Stimulated activated CD8-positive, alpha-beta memory T cell treated with anti-CD3 and anti-CD28 coated beads, Interleukin-2, amount 100 ng/mL, for 1 hour (primary cell): ENCODE measurements at places on chromosomes 4 and X.

- no peak for DNase-seq
Observed at GRCh38 chrX:13266641-13267345, 53.1 kb downstream of the ATXN3L start.

DNA sequence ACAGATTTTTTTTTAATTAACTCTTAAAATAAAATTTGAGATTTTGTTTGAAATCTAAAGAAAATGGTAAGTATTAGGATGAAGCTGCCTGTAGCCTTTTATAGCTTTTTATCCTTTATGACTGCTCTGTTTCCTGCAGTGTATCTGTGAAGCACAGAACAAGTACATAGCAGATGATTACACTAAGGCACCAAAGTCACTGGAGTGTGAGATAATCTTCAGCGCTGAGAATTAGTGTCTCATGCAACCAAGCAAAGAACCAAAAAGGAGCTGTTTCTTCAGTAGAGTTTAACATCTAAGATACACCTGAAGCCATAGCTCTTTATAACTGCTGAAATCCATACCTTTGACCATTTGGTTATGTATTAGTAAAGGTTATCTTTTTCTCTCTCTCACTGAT is 1989.8 kb upstream of the PCDH10 start:
- no peak for DNase-seq

DNA sequence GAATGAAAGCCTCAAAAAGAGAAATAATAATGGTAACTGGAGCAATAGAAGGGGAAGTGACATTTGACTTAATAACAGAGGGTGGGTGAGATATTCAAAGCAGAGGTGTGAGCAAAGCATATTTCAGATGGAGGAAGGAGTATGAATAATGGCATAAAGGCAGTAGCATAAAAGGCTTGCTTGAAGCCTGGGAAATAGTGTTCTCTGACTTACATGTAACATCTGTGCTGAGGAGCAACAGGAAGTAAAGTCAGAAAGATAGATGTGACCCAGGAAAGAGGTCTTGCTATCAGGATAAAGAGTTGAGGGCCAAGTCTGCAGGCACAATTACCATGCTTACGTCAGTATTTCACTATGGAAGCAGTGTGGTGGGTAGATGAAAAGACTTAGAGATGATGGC is 28.4 kb downstream of the ATP10D start:
- no peak for DNase-seq

GRCh38 chrX:54633641-54634040 is 103.6 kb downstream of the GNL3L start:
- no peak for DNase-seq

GRCh38 chr4:121016611-121017010 is 55.7 kb downstream of the NDNF start:
- DNase-seq = no peak

- DNase-seq = no peak
Observed at GRCh38 chrX:150227321-150227860, 135.7 kb upstream of the MAMLD1 start.

DNA sequence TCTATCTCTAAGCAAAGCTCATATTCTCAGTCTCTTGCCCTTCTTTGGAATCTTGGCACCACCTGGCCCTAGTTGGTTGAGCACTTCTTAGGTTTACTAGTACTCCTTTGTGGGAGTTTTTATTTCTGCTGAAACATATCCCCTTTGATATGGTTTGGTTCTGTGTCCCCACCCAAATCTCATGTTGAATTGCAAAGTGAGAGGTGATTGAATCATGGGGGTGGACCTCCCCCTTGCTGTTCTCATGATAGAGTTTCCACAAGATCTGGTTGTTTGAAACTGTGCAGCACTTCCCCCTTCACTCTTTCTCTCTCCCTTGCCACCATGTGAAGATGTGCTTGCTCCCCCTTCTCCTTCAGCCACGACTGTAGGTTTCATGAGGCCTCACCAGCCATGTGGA is 22.2 kb upstream of the SYNPO2 start:
- DNase-seq = no peak

- DNase-seq = no peak
Observed at GRCh38 chrX:22534643-22535042, 261.9 kb downstream of the CBLL2 start.

DNA sequence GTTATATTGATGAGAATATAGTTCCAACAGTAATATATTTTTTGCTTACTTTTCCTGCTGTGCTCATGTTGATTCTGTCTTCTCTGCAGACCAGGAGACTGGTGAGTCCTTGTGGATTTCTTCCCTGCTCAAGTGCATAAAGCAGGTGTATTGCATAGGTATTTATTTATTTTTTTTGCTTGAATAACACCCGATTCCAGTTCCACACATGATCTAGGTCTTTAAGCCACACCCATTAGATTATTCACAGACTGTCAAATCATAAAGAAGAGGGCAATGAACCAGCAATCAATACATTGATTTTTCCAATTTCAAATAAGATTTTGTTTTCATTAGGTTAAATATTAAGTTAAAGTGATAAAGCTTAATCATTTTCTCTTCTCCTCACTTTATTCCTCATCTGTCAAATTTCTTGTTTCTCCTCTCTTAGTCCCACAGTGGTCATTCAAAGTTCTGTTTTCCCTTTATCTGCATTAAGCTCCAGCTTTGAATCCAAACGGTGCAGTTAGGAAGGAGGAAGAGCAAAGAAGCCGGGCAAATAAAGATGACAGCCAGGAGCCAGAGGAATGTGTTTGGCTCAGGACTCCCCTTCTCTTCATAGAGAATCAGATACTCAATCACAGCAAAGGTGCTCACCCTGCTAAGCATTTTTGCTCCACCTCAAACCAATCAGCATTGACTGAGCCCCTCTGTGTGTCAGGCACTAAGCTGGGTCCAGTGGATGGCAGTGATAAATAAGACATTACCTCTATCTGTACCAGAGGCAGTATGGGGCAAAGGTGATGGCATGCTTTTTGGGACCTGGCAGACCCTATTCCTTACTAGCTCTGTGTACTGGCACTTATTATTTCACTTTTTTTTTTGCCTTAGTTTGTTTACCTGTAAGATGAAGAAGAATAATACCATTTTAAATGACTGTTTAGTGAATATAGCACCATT is at the start of gene ADH1A:
Gene ADH1A, minus strand, starts transcription at position 138 of the 939 bp plus-strand sequence. Its CDS starts 71 bp downstream, at position 67.
- no peak for DNase-seq

DNA sequence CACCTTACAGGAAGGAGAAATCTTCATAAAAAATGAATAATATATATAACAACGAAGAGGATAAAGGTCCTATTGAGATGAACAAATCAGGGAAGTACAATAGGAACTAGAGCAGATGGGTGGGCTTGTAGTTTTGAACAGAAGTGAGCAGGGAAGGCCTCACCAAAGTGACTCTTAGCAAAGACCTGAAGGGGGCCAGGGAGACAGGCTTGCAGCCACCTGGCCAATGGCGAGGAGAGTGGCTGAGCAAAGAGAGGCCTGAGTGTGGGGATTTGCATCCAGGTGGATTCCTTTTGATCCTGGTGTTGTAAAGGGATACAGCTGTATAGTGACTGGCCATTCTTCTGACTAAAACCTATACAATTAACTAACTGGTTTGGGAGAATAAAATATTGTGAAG is 354.1 kb downstream of the CAMK2D start:
- no peak for DNase-seq

DNA sequence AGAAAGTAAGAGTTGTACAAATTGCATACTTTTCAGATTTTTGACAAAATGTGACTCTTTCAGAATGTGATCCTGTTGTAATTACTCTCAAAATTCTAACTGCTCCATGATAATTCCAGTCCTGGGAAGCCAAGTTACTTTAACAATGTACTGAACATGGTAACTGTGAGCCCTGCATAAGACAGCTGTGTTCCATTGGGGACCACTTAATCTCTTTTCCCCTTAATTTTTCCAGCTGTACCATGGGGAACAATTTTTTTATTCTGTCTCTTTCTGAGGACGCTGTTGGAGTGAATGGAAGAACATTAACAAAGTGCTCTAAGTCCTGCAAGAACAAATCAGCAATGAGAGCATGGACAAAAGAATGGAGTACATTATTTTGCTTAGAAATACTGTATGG is 95.8 kb downstream of the UPRT start:
- no peak for DNase-seq

DNA sequence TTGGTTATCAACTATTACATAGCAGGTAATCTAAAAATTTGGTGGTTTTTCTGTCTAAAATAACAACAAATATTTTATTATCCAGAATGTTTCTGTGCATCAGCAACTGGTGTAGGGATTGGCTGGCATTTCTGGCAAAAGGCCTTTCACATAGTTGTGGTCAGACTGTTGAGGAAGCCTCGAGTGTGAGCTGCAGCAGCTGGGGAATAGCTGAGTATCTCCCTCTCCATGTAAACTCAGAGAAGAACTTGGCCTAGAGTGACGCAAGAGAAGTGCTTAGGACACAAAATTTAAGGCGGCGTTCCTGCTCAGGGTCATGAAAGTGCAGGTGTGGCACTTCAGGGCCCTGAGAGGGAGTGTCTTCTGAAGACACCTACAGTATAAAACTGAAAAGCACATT is 558.9 kb downstream of the SPOCK3 start:
- DNase-seq = no peak

DNA sequence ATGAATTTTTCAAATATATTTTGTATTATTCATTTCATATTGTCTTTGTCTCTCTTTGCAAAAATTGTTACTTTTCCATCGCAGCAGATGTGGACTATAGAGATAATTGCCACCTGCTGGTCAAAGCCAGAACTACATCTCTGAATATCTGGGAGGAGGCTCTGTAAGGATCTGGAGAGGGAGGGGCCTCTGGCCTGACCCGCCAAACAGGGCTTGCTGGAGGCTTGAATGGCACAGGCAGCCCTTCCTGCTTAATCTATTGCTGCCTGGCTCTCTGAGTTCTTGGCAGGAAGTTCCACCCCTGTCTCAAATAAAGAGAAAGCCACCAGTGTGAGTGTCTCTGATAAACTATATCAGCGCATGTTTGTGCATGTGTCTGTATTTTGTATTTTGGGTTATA is 132.4 kb downstream of the ZMAT1 start:
- peak; percentile 33 for DNase-seq

DNA sequence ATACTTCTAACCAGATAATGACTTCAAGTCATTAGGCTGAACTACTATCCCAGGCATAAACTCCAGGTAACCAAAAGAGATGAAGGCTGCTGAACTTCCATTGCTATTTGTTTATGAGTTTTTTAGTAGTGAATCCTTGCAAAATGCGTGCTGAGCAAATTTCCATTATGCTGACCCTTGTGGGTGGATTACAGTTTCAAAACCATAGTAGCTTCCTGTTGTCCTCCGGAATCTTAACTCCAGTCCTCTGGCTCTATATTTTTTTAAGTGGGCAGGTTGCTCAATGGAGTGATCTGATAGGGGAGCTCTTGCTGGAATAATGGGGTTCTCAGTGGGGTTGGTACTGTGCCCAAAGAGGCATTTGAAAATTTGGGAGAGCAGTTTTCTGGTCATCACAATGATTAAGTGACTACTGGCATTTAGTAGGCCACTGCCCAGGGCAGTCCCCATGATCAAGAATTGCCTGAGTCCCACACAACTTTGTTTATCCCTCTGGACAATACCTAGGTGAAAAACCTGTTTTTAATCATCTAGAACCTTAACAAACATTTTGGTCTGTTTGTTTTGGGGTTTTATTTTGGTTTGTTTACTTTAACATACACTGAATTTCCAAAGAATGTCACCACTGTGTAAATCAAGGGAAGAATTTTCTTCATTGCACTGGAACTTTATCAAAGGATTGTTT is 302.3 kb upstream of the GATB start:
- DNase-seq = no peak

DNA sequence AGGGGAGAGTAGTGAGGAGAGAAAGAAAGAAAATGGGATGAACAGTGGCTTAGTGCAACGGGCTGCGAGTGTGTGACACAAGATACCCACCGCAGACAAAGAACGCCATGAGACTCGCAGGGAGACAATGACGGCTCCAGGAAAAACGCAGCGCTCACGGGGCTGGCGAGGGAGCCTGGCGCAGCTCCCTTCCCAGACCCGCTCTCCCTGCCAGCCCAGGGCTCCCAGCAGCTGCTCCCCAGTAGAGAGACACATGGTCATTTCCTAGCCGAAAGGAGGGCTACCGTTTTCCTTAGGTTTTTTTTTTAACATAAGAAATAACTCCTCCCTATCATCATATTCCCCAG is 149.5 kb downstream of the MAML3 start:
- no peak for DNase-seq

- no peak for DNase-seq
Observed at GRCh38 chr4:158826882-158827281, 58.1 kb downstream of the FNIP2 start.

GRCh38 chr4:48904101-48904500 is 2.5 kb downstream of the OCIAD2 start:
- DNase-seq = no peak

DNA sequence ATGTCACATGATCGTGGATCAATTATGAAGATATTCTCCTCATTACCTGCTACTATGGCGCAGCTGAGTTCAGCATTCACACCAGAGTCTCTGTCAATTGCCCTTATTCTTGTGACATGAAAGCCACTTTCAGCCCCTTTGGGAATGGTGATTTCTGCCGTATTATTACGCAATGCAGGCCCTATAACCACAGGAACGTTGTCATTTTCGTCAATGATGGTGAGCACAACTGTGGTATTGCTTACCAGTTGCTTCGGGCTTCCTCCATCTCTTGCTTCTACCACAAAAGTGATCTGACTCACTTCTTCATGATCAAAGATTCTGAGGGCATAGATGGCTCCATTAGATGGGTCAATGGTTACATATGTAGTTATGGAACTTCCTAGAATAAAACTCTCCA is 2.1 kb downstream of the PCDH18 start:
- DNase-seq = no peak

DNA sequence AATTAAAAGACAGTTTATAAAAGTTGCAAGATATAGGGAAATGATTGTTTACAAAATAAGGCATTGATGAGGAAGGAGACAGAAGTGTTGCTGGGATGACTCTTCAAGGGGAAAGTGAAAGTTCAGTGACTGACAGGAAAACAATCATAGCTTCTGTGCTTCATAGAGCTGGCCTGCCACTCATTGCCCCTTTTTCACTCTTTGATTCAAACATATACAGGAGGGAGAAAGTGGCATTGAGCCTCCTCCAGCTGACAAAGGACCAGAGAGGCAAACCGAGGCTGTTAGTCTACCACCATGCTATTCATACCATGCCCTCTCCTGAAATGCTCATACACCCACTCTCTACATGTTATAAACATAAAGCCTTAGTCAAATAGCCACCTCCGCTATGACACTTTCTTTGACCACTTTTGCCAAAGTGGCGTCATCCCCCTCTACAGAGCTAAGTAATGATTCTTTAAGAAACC is 79.2 kb upstream of the ATOH1 start:
- DNase-seq = no peak

DNA sequence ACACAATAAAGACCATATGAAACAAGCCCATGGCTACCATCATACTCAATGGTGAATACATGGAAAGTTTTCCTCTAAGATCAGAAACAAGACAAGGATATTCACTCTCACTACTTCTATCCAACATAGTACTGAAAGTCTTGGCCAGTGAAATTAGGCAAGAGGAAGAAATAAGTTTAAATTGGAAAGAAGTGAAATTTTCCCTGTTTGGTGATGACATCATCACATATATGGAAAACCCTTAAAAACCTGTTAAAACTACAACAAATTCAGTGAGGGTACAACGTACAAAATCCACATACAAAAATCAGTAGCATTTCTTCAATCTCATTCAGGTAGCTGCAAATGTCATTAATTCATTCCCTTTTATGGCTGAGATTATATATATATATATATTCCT is 164.0 kb upstream of the IRS4 start:
- DNase-seq = no peak
